NCI-H774 (cell line): ENCODE measurements at places on chromosomes 13 and 19.

- no peak for DNase-seq
These were observed 156.0 kb downstream of the KCTD12 start for GRCh38 chr13:76730220-76730619.

DNA sequence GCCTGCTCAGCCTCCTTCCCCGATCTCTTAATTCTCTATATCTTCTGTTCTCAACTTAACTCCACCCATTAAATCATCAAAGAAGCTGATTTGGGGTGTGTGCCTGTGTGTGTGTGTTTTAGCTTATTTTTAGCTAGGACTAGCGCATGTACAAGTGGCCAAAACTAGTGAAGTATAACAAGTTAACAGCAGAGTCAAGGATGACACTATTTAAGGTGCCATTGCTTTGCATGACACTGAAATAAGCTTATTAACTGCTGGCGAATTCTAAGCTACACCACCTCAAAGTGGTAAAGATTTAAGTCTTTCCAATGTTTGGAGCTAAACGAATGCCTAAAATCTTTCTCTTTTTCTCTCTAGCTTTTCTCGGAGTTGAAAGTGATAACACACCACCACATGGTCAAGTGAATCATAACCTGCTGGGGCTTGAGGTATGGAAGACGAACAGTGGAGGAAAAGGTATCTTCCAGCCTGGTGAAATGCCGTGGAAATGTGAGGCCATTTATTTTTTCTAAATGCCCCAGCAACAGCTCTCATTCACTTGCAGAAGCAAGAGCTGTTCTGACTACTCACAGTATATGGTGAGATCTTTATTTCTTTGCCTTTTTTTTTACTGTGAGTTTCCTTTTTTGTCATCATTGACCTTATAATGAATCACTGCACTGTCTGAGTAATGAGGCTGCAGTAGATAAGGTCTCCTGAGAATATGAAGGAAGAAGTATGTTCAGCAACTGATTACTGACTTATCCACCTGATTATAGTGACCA, 570.3 kb downstream of the PCDH9 start:
- no peak for DNase-seq

DNA sequence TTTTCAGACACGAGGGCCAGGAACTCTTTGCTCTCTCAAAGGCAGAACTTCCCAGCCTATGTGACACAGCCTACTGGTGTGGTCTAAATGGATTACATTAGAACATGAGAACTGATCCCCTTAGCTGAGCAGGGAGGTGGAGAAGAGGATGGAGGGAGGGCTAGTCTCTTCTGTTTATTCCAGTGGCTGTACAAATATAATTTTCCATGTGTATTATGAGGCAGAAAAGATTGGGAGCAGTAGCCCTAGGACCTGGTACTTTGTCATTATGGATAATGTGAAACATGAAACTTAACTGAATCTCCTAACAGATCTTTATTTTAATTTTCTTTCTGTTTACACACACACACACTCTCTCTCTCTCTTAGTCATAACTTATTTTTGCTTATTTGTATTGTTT, 82.1 kb downstream of the WDFY2 start:
- DNase-seq, result no peak

DNA sequence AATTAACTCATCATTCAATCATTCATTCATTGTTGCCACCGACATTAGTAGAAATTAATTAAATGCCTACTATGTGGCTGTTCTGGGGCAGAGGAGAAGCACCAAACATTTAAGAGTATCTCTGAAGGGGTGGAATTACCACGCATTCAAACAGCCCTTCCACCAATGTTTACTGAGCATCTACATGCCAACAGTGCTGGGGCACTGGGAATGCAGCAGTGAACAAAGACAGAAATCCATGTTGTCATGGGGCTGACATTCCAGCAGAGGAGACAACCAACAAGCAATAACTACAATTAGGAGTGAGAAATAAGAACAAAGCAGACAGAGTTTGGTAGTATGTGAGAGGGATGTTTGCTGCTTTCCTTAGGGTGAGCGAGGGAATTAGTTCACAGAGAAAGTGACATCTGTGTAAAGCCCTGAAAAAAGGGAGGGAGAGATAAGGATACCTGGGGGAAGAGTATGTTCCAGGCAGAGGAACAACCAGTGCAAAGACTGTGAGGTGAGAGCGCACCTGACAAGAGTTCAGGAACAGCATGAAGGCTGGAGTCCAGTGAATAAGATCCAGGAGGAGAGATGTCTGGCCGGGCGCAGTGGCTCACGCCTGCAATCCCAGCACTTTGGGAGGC, 1.3 kb upstream of the PAK4 start:
- no peak for DNase-seq

- no peak for DNase-seq
These were observed 446.0 kb downstream of the EFNB2 start for GRCh38 chr13:106089261-106089980.

- no peak for DNase-seq
These were observed 2.0 kb downstream of the ZNF784 start for GRCh38 chr19:55622242-55622969.

DNA sequence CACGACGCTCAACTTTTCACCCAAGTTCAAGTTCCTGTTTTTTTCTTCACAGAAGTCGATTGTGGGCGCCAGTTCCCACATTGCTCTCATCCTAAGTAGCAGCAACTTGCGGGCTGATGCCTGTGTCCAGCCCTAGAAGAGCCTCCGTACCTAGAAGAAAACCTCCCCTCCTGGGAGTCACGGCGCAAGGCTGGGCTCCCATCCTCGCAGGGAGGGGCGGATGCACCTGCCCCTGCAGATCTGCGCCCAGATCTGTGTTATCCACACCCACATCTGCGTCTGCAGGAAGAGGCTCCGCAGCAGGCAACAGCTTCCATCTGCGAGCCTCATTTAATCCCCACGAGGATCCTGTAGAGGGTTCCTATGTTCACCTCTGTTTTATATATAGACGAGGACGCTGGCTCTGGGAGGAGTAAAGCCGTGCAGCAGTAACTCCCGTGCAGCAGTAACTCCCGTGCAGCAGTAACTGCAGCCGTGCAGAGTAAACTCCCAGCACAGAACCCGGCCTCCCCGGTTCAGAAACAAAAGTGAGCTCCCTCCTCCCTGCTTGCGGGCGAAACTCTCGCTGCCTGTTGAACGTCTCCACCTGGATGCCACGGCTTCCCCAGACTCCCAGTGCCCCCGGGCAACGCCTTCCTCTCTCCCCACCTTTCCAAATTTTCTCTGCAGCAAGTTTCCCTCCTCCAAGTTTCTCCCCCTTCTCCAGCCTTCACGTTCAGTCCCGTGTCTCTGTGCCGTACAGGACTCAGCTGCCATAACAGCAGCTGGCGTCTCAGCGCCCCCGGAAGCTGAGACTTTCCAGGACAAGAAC, 23.5 kb upstream of the LAIR1 start:
- DNase-seq, result no peak

DNA sequence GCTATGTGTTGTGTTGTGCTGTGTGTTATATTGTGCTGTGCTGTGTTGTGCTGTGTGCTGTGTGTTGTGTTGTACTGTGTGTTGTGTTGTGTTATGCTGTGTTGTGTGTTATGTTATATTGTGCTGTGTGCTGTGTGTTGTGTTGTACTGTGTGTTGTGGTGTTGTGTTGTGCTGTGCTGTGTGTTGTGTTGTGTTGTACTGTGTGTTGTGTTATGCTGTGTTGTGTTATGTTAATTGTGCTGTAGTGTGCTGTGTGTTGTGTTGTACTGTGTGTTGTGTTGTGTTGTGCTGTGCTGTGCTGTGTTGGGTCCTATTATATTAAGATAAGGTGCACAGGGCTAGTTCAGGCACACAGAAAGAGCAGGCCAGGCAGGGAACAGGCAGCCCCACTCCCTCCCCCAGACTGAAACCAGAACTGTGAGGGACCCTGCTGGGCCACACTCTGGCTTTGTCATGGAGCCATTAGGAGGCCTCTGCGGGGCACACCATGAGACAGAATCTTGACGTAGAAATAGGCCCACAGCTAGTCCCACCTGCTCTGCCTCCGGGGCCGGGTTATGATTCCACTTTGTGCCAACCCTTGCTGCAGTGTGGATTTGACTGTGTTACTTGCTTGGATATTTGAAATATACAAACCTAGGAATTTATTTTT, 12.1 kb downstream of the SOX1 start:
- DNase-seq, result no peak

GRCh38 chr13:95707035-95707434, 30.1 kb downstream of the DNAJC3 start:
- DNase-seq, result no peak

DNA sequence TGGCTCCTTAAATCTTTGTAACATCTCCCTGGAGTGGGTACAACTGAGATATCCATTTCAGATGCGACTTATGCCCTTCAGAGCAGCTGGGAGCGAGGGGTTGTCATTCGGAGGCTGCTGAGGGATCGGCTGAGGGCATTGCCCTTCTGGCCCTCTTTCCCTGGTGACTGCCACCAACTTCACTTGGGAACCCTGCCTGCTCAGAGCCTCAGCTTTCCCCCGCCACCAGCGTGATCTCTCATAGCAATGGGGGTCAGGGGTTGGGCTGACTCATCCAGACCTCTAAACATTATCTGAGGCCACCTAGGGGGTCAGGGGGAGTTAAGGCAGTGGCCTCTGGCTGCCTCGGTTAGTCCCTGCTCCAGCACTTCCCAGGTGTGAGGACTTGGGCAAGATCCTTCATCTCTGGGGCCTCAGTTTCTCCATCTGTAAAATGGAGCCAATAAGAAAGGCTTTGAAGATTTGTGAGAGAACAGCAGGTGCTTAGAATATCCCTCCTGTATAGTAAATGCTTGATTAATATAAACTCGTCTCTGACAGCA, 1.1 kb downstream of the PRX start:
- DNase-seq, result no peak
